ENCODE measurements at places on chromosomes 4 and X.

DNA sequence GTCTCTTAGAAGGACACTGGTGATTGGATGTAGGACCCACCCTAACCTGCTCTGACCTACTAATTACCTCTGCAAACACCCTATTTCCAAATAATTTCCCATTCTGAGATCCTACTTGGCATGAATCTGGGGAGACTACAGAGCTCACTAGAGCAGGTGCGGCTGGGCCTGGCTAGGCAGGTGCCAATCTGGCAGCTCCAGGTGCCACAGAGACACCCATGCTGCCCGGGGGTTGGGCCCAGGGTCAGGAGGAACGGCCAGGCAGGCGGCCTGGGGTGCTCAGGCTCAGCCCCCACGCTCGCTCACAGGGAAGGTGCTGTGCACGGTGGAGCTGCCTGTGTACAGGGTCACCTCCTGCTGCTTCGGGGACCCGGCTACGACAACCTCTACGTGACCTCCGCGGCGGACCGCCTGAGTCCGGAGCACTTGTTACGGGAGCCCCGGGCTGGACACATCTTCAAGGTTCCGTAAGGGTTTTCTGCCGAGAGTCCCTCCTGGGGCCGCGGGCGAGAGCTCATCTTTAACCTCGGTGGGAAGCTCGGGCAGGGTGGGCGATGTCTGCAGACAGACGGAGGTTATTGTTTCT is 26.5 kb upstream of the PLCXD1 start:
- H3K27ac ChIP-seq, result no peak overlapping the region
- no peaks in the 10 kb centered on the region for H3K4me1 ChIP-seq
- DNase-seq, result peak; percentile 4
- H3K36me3 ChIP-seq, result no peaks in the 10 kb centered on the region
- H3K4me3 ChIP-seq, result no peak overlapping the region
- H3K27me3 ChIP-seq, result no peaks in the 10 kb centered on the region

DNA sequence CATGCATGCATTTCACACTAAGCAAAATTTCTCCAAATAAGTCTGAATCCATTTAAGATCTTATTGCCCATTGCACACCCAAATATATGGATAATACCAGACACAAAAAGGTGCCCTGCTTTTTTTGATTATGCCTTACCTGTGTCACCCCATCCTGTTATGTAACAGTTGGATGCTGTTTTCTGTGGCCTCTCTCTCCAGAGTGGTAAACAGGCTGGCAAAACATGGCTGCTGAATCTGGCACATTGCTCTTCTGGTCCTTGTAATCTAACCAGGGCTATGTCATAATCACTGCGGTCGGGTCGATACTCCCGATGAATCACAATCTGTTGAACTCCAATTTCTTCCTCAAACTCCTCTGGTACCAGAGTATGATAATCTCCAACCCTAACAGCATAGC is 70.1 kb downstream of the PRSS12 start:
- peaks cover 17% of the 10 kb centered on the region for H3K36me3 ChIP-seq
- H3K27ac ChIP-seq, result peak overlapping the region; percentile 96
- no peak for DNase-seq

GRCh38 chrX:37652589-37653231 is 32.9 kb upstream of the XK start:
- H3K27ac ChIP-seq, result no peak overlapping the region
- H3K36me3 ChIP-seq, result no peaks in the 10 kb centered on the region
- no peak for DNase-seq
- no peaks in the 10 kb centered on the region for H3K4me1 ChIP-seq
- no peak overlapping the region for H3K4me3 ChIP-seq

GRCh38 chr4:5989236-5990225 is 28.7 kb downstream of the C4orf50 start:
- no peaks in the 10 kb centered on the region for H3K4me1 ChIP-seq
- no peaks in the 10 kb centered on the region for H3K27me3 ChIP-seq
- DNase-seq, result no peak
- no peak overlapping the region for H3K27ac ChIP-seq

GRCh38 chr4:85895755-85896154 is 420.8 kb downstream of the ARHGAP24 start:
- peaks cover 2% of the 10 kb centered on the region for H3K4me1 ChIP-seq
- H3K36me3 ChIP-seq, result peaks cover 3% of the 10 kb centered on the region
- no peaks in the 10 kb centered on the region for H3K27me3 ChIP-seq

DNA sequence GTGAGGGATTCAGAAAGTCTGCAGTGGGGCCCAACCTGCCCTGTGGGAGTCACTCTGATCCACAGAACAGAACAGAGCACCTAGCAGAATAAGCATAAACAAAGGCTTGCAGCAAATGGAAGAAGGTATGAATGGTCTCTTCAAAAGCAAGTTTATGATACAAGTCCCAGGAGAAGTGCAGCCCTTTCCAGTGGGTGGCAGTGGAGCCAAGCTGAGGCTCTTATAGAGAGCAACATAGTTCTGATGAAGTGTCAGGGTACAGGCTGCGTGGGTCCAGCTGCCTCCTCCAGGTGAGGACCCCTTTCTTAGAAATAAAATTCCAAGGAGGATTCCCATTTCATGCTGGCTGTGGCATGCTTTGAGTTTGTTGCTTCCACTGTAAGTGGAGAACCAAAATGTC is 88.8 kb upstream of the PAK3 start:
- H3K36me3 ChIP-seq, result no peaks in the 10 kb centered on the region
- no peaks in the 10 kb centered on the region for H3K4me1 ChIP-seq
- no peak overlapping the region for H3K27ac ChIP-seq
- no peaks in the 10 kb centered on the region for H3K27me3 ChIP-seq
- H3K4me3 ChIP-seq, result no peak overlapping the region

GRCh38 chr4:186851291-186852072 is 127.8 kb upstream of the FAT1 start:
- no peak for DNase-seq
- no peaks in the 10 kb centered on the region for H3K27me3 ChIP-seq
- H3K4me1 ChIP-seq, result no peaks in the 10 kb centered on the region
- no peak overlapping the region for H3K4me3 ChIP-seq

- no peaks in the 10 kb centered on the region for H3K4me1 ChIP-seq
- no peak overlapping the region for H3K4me3 ChIP-seq
- no peak for DNase-seq
- no peaks in the 10 kb centered on the region for H3K36me3 ChIP-seq
- H3K27ac ChIP-seq, result no peak overlapping the region
These were observed 124.1 kb downstream of the AFAP1 start for GRCh38 chr4:7815562-7815961.

- H3K27me3 ChIP-seq, result no peaks in the 10 kb centered on the region
- H3K36me3 ChIP-seq, result no peaks in the 10 kb centered on the region
- no peaks in the 10 kb centered on the region for H3K4me1 ChIP-seq
- H3K4me3 ChIP-seq, result no peak overlapping the region
- no peak for DNase-seq
These were observed 115.3 kb upstream of the ARX start for GRCh38 chrX:25131055-25131454.

DNA sequence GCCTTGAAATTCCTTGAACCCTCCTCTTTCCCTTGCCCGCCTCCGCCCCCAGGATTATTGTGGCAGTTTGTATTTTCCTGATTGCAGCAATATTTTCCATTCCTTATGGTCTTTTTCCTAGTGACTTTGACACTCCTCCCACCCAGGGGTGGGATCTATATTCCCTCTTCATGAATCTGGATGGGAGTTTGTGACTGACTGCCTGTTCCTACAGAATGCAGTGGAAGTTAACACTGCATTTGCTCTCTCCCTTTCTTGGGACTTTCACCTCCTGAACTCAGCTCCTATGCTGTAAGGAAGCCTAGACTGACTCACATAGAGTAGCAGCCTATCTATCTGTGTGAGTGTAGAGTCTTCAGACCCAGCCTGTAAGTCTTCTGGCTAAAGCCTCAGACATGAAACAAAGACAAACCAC is 2.2 kb downstream of the FUNDC2 start:
- no peaks in the 10 kb centered on the region for H3K36me3 ChIP-seq
- no peak overlapping the region for H3K4me3 ChIP-seq

DNA sequence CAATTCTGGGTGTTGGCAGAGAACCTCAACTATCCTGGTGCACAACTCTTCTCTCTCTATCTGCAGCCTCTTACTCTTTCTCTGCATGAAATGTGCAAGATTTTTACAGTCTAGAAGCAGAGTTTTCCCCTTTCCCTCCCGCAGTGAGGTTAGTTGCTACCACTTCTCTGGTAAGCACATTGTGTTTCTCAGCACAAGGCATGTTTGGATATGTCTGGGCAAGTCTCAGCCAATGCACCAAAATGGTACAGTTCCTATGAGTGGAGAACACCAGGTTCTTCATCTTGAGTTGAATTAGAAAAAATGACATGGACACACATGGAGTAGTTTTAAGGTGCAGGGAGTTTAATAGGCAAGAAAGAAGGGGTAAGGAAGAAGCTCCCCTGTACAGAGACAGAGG is 187.0 kb downstream of the CCNG2 start:
- no peak for DNase-seq
- H3K4me1 ChIP-seq, result no peaks in the 10 kb centered on the region
- no peak overlapping the region for H3K27ac ChIP-seq

- no peaks in the 10 kb centered on the region for H3K27me3 ChIP-seq
- peaks cover 32% of the 10 kb centered on the region for H3K4me1 ChIP-seq
- H3K4me3 ChIP-seq, result peak within 1 kb of the TSS; percentile 62
These were observed at the start of gene SPINK2 for GRCh38 chr4:56821381-56822243. SPINK2 (minus strand) TSS chr4:56821701; CDS start chr4:56821662, 39 bp downstream.

DNA sequence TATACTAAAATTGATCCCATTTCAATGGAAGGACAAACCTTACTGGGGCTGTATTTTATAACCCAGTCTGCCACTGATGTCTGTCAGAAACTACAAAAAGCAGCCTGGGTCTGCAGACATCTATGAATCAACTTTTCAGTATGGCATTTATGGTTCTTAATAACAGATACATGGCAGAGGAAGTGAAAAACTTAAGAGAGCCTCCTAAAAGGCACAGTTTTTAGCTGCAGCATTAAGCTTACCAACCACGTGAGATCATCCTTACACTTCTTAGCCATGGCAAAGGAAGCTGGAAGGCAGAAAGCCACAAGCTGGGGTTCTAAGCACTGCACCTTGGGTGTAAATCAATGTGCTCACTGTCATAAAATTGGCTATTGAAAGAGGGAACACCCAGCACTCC is 16.6 kb upstream of the UGT2B17 start:
- no peak overlapping the region for H3K4me3 ChIP-seq
- H3K27me3 ChIP-seq, result no peaks in the 10 kb centered on the region
- no peak overlapping the region for H3K27ac ChIP-seq
- no peak for DNase-seq
- no peaks in the 10 kb centered on the region for H3K4me1 ChIP-seq

DNA sequence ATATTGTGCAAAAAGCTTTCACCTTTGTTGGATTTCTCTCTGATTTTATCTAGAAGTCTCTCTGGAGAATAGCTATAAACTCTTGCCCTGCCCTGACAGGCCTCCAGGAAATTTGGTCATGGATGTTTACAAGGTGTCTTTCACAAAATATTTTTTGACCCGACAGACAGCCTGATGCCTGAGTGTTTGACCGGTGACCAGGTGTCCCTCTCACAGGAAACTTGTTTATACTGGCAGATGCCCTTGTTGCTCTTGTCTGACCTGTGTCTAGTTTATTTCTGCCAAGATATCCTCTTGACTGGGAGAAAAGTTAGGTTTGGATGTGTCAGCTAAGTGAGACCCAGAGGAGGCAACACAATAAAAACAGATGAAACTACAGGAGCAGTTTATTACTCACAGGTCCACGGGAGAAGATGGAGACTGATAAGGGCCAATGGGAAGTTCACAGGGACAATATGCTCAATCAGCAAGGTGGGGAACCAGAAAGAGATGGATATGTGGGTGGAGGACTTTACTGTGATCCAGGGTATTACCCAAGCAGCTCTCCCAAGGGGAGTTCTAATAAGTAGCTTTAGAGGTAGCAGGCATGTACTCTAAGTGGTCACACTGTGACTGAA is 243.3 kb downstream of the ARAP2 start:
- no peak for DNase-seq
- H3K27me3 ChIP-seq, result no peaks in the 10 kb centered on the region
- no peak overlapping the region for H3K27ac ChIP-seq
- H3K36me3 ChIP-seq, result no peaks in the 10 kb centered on the region

DNA sequence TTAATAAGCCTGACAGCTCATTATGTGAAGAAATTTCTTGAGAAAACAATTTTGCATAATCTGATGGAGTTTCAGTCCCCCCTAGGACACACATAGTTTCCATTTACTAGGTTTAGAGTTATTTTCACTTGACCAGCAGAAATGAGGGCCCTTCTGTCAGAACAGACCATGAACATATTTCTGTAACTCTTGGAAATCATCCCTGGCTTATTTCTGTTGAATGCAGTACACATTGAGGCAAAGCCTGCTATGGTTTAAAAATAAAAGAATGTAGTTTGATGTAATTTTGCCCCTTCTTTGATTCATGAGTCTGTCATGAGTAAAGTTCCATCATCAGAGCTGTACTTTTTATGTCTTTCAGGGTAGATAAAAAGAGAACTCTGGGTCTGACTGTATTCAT is 104.6 kb upstream of the ETNPPL start:
- no peak overlapping the region for H3K4me3 ChIP-seq
- no peaks in the 10 kb centered on the region for H3K36me3 ChIP-seq
- no peak overlapping the region for H3K27ac ChIP-seq
- no peaks in the 10 kb centered on the region for H3K4me1 ChIP-seq

DNA sequence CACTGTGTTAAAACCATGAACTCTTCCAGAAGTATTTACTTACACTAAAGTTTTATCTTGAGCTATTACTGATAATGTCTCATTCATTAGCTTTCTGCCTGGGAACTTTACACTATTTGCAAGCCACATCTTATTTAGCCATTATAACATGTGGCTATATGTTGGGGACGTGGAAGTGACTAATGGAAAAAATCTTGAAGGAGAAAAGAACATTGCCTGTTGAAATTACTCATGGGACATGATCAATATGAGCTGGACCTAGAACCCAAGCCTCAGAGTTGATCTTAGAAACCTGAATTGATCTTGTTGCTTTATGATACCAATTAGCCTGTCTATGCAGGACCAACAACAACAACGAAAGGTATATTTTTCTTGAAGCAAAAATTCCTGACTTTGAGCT is 22.5 kb upstream of the ARHGAP6 start:
- no peak for DNase-seq
- no peaks in the 10 kb centered on the region for H3K27me3 ChIP-seq
- no peaks in the 10 kb centered on the region for H3K4me1 ChIP-seq
- no peak overlapping the region for H3K27ac ChIP-seq
- H3K4me3 ChIP-seq, result no peak overlapping the region
- H3K36me3 ChIP-seq, result no peaks in the 10 kb centered on the region

- no peak for DNase-seq
- H3K27me3 ChIP-seq, result no peaks in the 10 kb centered on the region
- no peaks in the 10 kb centered on the region for H3K36me3 ChIP-seq
- no peak overlapping the region for H3K4me3 ChIP-seq
- H3K27ac ChIP-seq, result no peak overlapping the region
- H3K4me1 ChIP-seq, result no peaks in the 10 kb centered on the region
These were observed 161.0 kb downstream of the CPE start for GRCh38 chr4:165539801-165540200.

DNA sequence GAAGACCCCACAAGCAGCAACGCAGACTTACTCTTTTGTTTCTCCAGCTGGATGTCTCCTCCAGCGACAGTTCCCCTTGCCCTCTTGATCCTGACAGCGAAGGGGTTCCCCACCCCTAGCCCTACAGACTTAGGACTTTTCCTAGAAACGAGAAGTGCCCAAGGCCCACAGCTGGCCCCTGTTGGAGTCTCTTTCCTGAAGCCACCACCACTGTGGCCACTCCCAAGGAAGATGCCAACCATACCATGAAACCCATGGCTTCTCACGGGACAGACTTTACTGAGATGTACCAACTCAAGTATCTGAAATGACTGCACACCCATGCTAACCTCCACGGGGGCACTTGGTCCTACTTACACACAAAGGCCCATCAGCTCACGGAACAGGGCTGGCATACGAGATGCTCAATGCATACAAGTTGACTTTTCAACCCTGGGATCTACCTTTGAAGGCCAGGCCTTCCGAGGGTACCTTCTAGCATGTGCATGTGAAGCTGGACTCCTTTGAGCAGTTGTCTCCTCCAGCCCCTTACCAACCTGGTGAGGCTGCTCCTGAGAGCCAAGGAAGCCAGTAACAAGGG is 924 bp upstream of the IRAK1 start:
- H3K4me1 ChIP-seq, result peaks cover 6% of the 10 kb centered on the region
- H3K36me3 ChIP-seq, result no peaks in the 10 kb centered on the region
- H3K27ac ChIP-seq, result peak overlapping the region; percentile 74
